ENCODE measurements at places on chromosomes 11 and 22. TPM values are rescaled to one million over a fixed set of nuclear protein-coding genes. Genes with fewer than 3 reads are reported as not detected.

GRCh38 chr11:33605703-33606102, 94.9 kb downstream of the C11orf91 start:
- no peak for DNase-seq
- H3K4me3 ChIP-seq = no peak overlapping the region
- no peaks in the 10 kb centered on the region for H3K4me1 ChIP-seq
- no peaks in the 10 kb centered on the region for H3K27me3 ChIP-seq
- no peaks in the 10 kb centered on the region for H3K36me3 ChIP-seq

GRCh38 chr22:24077416-24077815, 66.3 kb downstream of the CABIN1 start:
- no peak overlapping the region for H3K4me3 ChIP-seq
- no peak overlapping the region for H3K27ac ChIP-seq
- H3K36me3 ChIP-seq = peaks cover 14% of the 10 kb centered on the region
- no peaks in the 10 kb centered on the region for H3K4me1 ChIP-seq

GRCh38 chr11:10390375-10390774, 64.7 kb upstream of the AMPD3 start:
- peaks cover 8% of the 10 kb centered on the region for H3K4me1 ChIP-seq
- no peaks in the 10 kb centered on the region for H3K36me3 ChIP-seq
- no peaks in the 10 kb centered on the region for H3K27me3 ChIP-seq
- no peak overlapping the region for H3K27ac ChIP-seq
- H3K4me3 ChIP-seq = no peak overlapping the region

DNA sequence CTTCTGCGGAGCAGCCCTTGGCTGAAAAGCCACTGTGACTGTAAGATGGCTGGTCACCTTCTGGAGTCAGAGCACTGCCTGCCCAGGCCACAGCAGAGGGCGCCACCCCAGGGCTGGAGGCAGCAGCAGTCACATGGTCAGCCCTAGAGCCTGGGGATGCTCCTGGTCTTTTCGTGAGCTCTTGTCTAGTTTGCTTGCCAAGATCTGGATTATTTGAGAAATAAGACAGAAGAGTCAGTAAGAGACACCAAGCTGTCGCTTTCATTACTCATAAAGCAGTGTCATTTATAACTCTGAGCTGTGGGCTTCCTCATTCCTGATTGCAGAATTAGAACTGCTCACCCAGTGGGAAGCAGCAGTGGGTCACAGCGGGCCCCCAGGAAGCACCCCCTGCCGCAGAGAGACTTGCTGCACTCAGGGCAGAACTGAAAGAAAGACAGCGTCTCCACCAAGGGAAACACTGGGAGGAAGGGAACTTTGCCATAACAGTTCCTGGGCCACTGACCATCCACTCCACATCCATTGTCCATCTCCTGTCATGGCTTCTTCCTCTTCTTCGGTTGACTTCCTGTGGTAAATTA, 56.7 kb downstream of the PPP6R2 start:
- H3K4me3 ChIP-seq = no peak overlapping the region
- peak; percentile 51 for DNase-seq
- peaks cover 37% of the 10 kb centered on the region for H3K4me1 ChIP-seq
- H3K36me3 ChIP-seq = peaks cover 4% of the 10 kb centered on the region
- peak overlapping the region; percentile 47 for H3K27ac ChIP-seq

GRCh38 chr11:103744496-103745153, 291.8 kb upstream of the DDI1 start:
- DNase-seq = no peak
- H3K4me1 ChIP-seq = no peaks in the 10 kb centered on the region
- no peak overlapping the region for H3K27ac ChIP-seq
- no peaks in the 10 kb centered on the region for H3K36me3 ChIP-seq
- no peak overlapping the region for H3K4me3 ChIP-seq
- no peaks in the 10 kb centered on the region for H3K27me3 ChIP-seq

The CCDC15 gene
- 1.6 TPM for total RNA-seq

Data from body of pancreas (tissue), 4 donors.